ENCODE measurements at places on chromosomes 1 and 21.

GRCh38 chr1:2471159-2471471, 5.0 kb upstream of the PLCH2 start:
- DNase-seq: no peak

DNA sequence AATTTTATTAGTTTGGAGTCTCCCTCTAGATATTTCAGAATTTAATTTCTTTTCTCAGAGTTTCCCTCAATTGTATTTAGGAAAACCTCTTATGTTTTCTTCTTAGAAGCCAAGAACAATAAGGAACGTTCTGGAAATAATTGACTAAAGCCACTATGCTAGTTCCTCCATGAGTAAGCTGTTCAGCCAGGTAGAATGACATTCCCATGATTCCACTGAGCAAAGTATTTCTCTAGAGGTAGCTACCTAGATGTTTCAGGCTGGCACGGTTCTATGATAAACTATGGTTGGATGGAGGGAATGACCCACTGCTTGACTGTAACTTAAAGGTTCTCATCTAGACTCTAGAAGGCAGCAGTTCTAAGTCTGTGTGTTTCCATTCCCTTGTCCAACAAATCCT, 62.4 kb downstream of the CLDN17 start:
- no peak for DNase-seq

DNA sequence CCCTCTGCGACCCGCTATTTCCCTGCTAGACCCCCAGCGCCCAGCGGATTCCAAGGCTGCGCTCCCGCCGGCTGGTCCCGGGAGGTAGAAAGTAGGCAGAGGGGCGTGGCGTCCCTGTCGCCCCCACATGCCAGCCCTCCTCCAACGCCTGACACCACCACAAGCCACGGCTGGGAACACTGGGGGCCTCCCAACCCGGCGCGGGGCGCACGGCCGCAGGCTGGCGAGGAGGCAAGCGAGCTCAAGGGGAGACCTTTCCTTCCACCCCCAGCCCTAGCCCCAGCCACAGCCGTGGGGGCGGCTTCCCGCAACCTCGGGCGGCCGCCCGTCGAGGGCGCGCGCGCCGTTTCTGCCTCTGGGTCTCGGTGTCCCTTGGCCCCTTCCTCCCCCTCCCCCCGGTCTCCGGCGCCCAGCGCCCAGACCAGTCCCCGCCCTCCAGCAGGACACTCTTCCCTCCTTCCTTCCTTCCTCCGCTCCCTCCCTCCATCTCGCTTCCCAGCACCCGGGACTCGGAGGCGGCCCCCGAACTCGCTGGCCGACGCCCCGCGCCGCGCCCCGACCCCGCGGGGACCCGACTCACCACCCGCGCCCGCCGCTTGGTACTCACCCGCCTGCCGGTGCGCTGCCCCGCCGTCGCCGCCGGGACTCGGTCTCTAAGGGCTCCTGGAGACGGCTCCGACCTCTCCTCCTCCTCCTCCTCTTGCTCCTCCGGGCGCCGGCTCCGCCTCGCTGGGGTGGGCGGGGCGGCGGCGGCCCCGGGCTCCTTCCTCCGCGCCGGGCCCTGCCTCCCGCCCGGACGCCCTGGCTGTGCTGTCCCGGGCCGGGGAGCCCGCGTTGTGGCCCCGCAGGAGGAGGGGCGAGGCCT, at the start of gene GNG12:
Gene GNG12, minus strand, starts transcription at position 731 of the 865 bp plus-strand sequence. CDS start 125,781 bp downstream, outside the sequence.
- DNase-seq: peak; percentile 32

GRCh38 chr1:160154790-160155189, 3.4 kb downstream of the ATP1A4 start:
- DNase-seq: no peak

Measured in stimulated activated CD4-positive, alpha-beta T cell treated with anti-CD3 and anti-CD28 coated beads, Interleukin-1b, Interleukin-23, amount 100 ng/mL, for 24 hours (primary cell).